Sigmoid colon (tissue), 7 donors: ENCODE measurements at places on chromosomes 2 and 18. TPM values are rescaled to one million over a fixed set of nuclear protein-coding genes. Genes with fewer than 3 reads are reported as not detected.

Gene ADD2
- polyA plus RNA-seq: 2.7 TPM

Gene DSG1
- not detected for polyA plus RNA-seq

Gene ERCC3
- polyA plus RNA-seq: 15.6 TPM

Gene TNFAIP6
- 0.87 TPM for polyA plus RNA-seq

Gene IL36B
- not detected for polyA plus RNA-seq

Gene SP110
- 41.8 TPM for polyA plus RNA-seq

Gene CERS6
- 21.0 TPM for polyA plus RNA-seq

Gene RAD51AP2
- 0.01 TPM for polyA plus RNA-seq

DNA sequence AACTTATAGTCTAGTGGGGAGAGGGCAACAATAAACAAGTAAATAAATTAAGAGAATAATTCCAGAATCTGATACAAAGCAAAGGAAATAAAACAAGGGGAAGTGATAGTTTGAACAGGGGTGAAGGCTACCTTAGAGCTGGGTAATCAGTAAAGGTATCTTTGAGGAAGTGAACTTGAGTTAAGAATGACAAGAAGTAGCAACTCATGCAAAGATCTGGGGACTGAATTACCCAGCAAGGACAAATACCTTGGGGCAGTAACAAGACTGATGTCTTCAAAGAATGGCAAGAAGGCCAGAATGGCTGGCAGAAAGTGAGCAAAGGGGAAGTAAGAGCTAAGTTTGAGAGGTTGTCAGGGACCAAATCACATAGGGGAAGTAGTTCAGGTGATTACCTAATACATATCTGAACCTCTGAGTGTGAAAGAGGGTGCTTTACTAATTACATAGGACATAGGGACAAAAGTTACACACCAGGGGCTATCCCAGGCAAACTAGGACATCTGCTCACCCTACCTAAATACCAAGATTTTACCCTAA, 244.6 kb upstream of the HNRNPA3 start:
- no peak for DNase-seq

- DNase-seq: peak; percentile 79
Measured at GRCh38 chr2:73072129-73072395, 550 bp upstream of the SFXN5 start.

GRCh38 chr2:134574611-134575330, 144.0 kb downstream of the TMEM163 start:
- DNase-seq: no peak

- no peak for DNase-seq
Measured at GRCh38 chr2:188332619-188333018, 40.9 kb downstream of the GULP1 start.

GRCh38 chr18:57095884-57096283, 51.0 kb upstream of the BOD1L2 start:
- no peak for DNase-seq

DNA sequence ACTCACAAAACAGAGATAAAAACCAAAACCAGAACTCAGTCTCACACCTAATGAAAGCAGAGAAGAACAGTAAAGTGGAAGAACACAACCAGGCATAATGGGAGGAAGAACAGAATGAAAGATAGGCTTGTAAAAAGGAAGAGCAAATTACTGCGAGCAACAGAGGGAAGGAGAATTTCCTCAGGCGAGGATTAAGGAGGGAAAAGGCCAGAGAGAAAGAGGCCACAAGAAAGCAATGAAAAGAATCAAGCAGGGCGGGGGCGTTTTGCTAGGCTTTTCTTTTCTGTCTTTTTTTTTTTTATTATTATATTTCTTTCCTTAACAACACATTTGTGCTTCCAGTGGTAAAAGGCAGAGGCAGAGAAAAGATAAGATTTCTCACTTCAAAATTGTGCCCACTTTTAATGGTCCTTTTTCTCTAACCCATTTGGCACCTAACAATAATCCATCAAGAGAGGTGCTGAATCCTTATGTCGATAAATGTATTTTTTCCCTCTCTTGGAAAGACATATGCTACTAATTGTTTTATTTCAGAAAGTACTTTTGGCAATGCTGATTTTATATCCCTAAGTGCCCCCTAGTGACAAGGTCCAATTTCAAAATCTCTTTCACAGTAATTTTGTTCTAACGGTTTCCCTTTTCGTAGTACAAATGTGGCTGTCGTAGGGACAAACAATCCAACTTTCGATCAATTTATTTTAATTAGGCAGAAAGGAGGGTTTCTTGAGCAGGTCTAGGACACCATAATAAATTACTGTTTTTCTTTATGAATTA, 138.7 kb upstream of the AQP4 start:
- DNase-seq: no peak

- DNase-seq: no peak
Measured at GRCh38 chr18:31091350-31091749, 10.9 kb downstream of the DSC2 start.

- DNase-seq: no peak
Measured at GRCh38 chr2:152355409-152355831, 20.4 kb downstream of the FMNL2 start.

DNA sequence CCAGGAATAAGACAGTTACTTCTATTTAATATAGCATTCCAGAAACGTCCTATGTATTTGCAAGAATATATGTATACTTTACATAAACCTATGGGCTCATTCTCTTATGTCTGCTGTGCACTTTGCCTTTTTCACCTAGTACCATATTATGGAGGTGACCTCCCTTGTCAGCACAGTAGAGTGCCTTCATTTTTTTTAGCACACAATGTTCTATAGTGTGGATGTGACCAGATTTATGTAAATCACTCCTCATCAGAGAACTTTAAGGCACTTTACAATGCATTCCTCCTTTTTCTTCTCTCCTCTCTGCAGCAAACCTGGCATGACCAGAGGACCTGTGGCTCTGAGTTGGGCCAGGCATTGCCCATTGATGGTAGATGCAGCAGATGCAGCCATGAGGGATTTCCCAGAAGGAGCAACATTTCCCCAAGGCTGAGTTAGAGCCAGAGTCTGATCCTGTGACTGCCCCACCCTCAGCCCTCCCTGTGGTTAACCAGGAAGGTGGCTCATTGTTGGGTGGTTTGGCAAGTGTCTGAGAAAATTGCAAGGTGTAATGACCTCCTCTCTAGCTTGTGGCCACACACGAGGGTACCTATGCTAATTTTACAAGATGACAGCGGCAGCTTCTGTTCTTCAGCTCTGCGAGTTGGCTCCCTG, 76.5 kb upstream of the DLX2 start:
- no peak for DNase-seq

- DNase-seq: no peak
Measured at GRCh38 chr2:170813611-170814532, 2.8 kb upstream of the GAD1 start.

GRCh38 chr2:96238266-96238665, 27.5 kb downstream of the TMEM127 start:
- DNase-seq: no peak

GRCh38 chr18:42184685-42185477, 229.8 kb downstream of the PIK3C3 start:
- no peak for DNase-seq

GRCh38 chr2:58427572-58428095, 186.5 kb upstream of the FANCL start:
- no peak for DNase-seq

DNA sequence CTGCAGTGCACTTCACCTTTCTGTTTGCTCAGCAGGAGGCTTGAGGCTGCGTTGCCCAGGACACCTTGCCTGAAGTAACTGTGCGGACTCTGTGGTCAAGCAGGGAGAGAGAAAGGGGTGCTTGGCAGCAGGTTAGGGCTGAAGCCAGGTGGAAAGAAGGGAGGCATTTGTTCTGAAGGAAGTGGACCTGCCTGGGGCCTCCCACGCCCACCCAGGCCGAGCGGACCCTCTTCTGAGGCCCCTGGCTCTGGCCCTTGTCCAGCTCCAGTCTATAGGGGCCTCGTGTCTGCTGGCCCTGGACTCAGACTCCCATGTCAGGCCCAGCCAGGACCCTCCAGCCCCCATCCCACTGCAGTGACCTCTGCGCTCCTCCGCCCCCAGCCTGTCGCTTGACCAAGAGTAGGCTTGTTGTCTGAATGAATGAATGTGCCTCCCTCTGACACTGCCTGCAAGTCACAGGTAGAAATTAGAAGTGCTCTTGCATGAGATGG, 2.5 kb downstream of the SNED1 start:
- DNase-seq: peak; percentile 57

DNA sequence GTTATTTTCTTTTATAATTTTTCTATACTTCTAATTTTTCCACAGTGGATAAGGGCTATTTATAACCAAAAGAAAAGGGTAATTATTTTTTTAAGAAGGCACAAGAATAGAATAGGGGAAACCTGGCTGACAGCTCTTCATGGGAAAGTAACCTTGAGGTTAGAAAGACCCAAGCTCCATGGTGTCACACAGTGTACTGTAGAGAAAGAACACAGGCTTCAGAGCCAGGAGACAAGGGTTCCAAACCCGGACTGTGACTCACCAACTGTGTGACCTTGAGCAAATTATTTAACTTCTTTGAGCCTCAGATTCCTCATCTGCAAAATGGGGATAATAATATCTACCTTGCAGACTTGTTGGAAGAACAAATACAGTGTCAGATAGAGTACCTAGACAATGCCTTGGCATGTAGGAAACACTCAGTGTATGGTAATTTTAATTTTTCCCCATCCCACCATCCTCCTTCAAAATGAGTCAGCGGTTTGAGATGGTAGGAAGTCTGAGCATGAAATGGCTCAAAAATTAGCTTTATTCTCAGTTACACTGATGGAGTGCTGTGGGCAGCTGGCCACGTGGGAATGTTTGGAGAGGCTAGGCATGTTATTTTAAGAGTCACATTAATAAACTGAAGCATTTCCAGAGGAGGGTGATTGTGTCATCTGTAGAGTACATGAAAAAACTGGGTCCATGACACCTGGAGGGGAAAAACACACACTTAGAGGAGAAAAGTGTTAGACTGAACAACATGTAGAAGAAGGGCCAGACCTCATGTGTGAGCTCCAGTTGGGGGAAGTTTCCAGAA, 36.7 kb downstream of the TMEM37 start:
- DNase-seq: peak; percentile 13
